Naive thymus-derived CD4-positive, alpha-beta T cell (primary cell): ENCODE measurements at places on chromosomes 1 and 21. TPM values are rescaled to one million over a fixed set of nuclear protein-coding genes. Genes with fewer than 3 reads are reported as not detected.
A peak's percentile ranks its signal among the peaks of the same experiment; 100 is the strongest.

LGR6 gene
- total RNA-seq: 0.38 TPM

ZNF683 gene
- 6.3 TPM for total RNA-seq

LCE1C gene
- total RNA-seq: not detected

- no peaks in the 10 kb centered on the region for H3K36me3 ChIP-seq
- DNase-seq: no peak
- no peak overlapping the region for H3K4me3 ChIP-seq
- no peaks in the 10 kb centered on the region for H3K4me1 ChIP-seq
- no peak overlapping the region for H3K27ac ChIP-seq
- H3K27me3 ChIP-seq: no peaks in the 10 kb centered on the region
These were observed 1.3 kb downstream of the PKP1 start for GRCh38 chr1:201284636-201285035.

DNA sequence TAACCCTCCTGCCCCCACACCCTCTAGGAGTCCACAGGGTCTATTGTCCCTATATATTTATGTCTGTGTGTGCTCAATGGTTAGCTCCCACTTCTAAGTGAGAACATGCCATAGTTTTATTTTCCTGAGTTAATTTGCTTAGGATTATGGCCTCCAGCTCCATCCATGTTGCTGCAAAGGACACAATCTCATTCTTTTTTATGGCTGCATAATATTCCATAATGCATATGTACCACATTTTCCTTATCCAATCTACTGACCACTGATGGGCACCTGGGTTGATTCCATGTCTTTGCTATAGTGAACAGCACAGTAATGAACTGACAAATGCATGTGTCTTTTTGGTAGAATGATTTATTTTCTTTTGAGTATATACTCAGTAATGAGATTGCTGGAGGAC is 13.3 kb upstream of the FHAD1 start:
- H3K36me3 ChIP-seq: no peaks in the 10 kb centered on the region
- H3K4me3 ChIP-seq: no peak overlapping the region
- H3K27ac ChIP-seq: no peak overlapping the region
- no peaks in the 10 kb centered on the region for H3K27me3 ChIP-seq
- no peak for DNase-seq
- H3K4me1 ChIP-seq: no peaks in the 10 kb centered on the region

- peak overlapping the region; percentile 83 for H3K4me3 ChIP-seq
- no peaks in the 10 kb centered on the region for H3K36me3 ChIP-seq
- peaks cover 34% of the 10 kb centered on the region for H3K4me1 ChIP-seq
- H3K27me3 ChIP-seq: no peaks in the 10 kb centered on the region
- peak overlapping the region; percentile 91 for H3K27ac ChIP-seq
- peak; percentile 89 for DNase-seq
These were observed 838 bp upstream of the MAN1A2 start for GRCh38 chr1:117366177-117367045.

GRCh38 chr1:157723157-157723556 is 22.6 kb upstream of the FCRL3 start:
- no peak for DNase-seq
- no peaks in the 10 kb centered on the region for H3K4me1 ChIP-seq
- no peak overlapping the region for H3K27ac ChIP-seq
- no peaks in the 10 kb centered on the region for H3K27me3 ChIP-seq
- H3K4me3 ChIP-seq: no peak overlapping the region

- peak overlapping the region; percentile 29 for H3K4me3 ChIP-seq
- peaks cover 18% of the 10 kb centered on the region for H3K27me3 ChIP-seq
- H3K4me1 ChIP-seq: no peaks in the 10 kb centered on the region
- no peaks in the 10 kb centered on the region for H3K36me3 ChIP-seq
- DNase-seq: no peak
- no peak overlapping the region for H3K27ac ChIP-seq
These were observed 954 bp downstream of the MARK1 start for GRCh38 chr1:220528679-220529501.

- H3K4me1 ChIP-seq: no peaks in the 10 kb centered on the region
- peaks cover 16% of the 10 kb centered on the region for H3K36me3 ChIP-seq
- no peak overlapping the region for H3K4me3 ChIP-seq
- no peak overlapping the region for H3K27ac ChIP-seq
- no peak for DNase-seq
These were observed 12.3 kb downstream of the RAB42 start for GRCh38 chr1:28604411-28604810.

GRCh38 chr21:36412916-36413315 is 27.7 kb downstream of the CHAF1B start:
- no peak overlapping the region for H3K27ac ChIP-seq
- DNase-seq: no peak
- H3K4me1 ChIP-seq: no peaks in the 10 kb centered on the region
- H3K4me3 ChIP-seq: no peak overlapping the region

DNA sequence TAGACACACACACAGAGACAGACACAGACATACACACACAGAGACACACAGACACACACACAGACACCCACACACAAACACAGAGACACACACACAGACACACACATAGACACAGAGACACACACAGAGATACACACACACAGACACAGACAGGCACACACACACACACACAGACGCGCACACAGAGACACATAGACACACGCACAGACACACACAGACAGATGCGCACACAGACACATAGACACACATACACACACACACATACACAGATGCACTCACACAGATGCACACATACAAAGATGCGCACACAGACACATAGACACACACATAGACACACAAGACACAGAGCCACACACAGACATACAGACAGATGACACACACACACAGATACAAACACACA is 16.0 kb downstream of the KIF21B start:
- peaks cover 4% of the 10 kb centered on the region for H3K36me3 ChIP-seq
- peak overlapping the region; percentile 40 for H3K27ac ChIP-seq
- no peak overlapping the region for H3K4me3 ChIP-seq
- no peak for DNase-seq
- no peaks in the 10 kb centered on the region for H3K27me3 ChIP-seq
- peaks cover 33% of the 10 kb centered on the region for H3K4me1 ChIP-seq

DNA sequence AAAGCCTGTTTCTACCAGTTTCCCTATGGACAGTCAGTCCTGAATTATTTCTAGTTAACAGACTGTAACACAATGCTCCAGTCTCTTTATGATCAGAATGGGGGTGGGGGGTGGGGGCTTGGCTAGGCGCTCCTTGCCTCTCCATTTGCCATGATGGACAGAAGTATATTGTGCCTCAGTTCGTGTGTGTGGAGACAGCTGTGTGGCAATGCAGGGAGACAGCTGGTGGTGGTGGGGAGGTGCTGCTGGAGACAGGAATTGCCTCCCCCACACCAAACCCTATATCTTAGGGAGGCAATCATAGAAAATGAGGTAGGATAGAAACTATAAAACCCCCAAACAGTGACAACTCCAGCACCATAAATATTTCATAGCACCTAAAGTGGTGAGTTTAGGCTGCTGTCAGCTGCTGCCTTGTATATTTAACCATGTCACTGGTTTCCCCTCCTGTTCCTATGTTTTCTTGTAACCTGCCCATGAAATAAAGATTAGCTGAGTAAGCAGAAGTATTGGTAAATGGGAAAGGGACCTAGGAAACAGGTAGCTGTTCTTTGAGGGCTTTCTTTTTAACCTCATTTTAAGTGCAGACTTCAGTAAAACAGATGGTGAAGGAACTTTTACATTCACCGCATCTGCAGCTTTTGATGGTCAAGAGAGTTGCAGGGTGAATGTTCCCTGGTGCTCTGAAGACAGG is 3.4 kb downstream of the PLXNA2 start:
- no peak overlapping the region for H3K27ac ChIP-seq
- no peaks in the 10 kb centered on the region for H3K36me3 ChIP-seq
- H3K4me3 ChIP-seq: no peak overlapping the region

DNA sequence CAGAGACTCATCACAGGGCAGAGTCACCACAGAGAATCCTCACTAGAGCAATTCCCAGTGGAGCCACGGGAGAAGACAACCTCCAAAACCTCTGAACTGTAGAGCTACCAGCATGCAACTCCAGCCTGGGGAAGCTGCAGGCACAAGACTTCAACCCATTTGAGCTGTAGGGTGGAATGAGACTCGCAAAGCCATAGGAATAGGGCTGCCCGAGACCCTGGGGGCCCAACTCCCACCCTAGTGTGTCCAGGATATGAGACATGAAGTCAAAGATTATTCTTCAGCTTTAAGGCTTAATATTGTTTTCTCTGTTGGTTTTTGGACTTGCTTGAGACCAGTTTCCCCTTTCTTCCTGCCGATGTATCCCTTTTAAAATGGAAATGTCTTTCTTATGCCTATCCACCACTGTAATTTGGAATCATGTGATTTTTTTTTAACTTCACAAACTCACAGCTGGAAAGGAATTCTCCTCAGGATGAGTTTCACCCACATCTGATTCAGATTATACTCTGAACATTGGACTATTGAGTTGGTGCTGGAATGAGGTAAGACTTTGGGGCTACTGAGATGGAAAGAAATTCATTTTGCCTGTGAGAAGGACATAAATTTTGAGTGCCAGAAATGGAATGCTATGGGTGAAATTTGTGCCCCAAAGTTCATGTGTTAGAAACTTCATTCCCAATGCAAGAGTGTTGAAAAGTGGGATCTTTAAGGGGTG is 59.6 kb upstream of the ST6GALNAC5 start:
- no peaks in the 10 kb centered on the region for H3K27me3 ChIP-seq
- H3K4me3 ChIP-seq: no peak overlapping the region
- DNase-seq: no peak
- H3K4me1 ChIP-seq: no peaks in the 10 kb centered on the region
- no peaks in the 10 kb centered on the region for H3K36me3 ChIP-seq
- no peak overlapping the region for H3K27ac ChIP-seq

GRCh38 chr1:41915786-41916571 is 2.7 kb downstream of the HIVEP3 start:
- H3K4me3 ChIP-seq: peak overlapping the region; percentile 2
- DNase-seq: peak; percentile 48
- no peaks in the 10 kb centered on the region for H3K36me3 ChIP-seq
- peak overlapping the region; percentile 2 for H3K27ac ChIP-seq
- H3K27me3 ChIP-seq: no peaks in the 10 kb centered on the region
